ENCODE measurements at places on chromosomes 7 and 10.

GRCh38 chr7:755413-755805, 28.3 kb upstream of the PRKAR1B start:
- no peak for DNase-seq

- DNase-seq, result no peak
Measured at GRCh38 chr7:152185558-152185957, 160.1 kb downstream of the GALNT11 start.

- no peak for DNase-seq
Measured at GRCh38 chr10:130481076-130481930, 345.1 kb downstream of the GLRX3 start.

DNA sequence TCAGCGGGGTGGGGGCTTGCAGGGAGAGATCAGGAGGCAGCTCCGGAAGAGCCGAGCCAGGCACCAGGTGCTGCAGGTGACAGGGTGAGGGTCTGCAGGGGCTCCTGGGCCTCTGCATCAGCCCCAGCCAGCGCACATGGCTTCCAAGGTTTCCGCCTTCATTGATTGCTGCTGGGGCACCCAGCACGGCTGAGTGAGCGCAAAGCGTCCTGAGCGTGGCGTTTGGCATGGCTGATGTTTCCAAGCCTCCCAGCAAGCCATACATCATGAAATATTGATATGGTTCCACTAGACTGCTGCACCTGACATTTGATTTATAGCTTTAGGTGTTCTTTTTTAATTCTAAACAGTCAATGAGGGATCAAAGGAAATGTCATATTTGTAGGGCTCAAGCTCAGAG, 259.0 kb downstream of the WDR37 start:
- no peak for DNase-seq

GRCh38 chr7:3678314-3678810, 377.3 kb downstream of the SDK1 start:
- no peak for DNase-seq

All from T-helper 22 cell (primary cell).